NCI-H2107 (cell line): ENCODE measurements at places on chromosomes 1 and 21.

- DNase-seq, result no peak
These were observed 104.0 kb upstream of the BMP8A start for GRCh38 chr1:39387452-39387851.

GRCh38 chr1:114549137-114549536 is 32.3 kb downstream of the BCAS2 start:
- no peak for DNase-seq

GRCh38 chr1:178726087-178726517 is 1.1 kb downstream of the RALGPS2 start:
- DNase-seq, result no peak

- no peak for DNase-seq
These were observed 55.8 kb downstream of the FBXO2 start for GRCh38 chr1:11598461-11598860.

GRCh38 chr1:234047123-234047522 is 142.6 kb downstream of the SLC35F3 start:
- no peak for DNase-seq

- DNase-seq, result no peak
These were observed 8.9 kb downstream of the COL16A1 start for GRCh38 chr1:31694964-31695313.

DNA sequence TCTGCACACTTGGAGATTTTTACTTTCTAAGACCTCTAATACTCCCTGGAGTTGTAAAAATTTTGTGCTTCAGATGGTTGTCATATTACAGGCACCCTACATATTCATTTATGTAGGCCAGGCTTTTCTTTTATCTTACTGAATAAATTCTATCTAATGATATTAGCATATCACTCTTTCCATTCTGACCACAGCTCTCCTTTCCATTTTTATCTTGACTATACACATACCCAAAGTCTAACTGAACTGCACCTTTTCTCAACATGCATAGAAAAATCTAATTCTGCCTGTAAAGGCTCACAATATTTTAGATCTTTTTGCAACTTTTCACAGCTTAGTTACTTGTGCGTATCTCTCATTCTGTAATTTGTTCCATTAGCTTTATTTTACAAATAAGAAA is 52.7 kb upstream of the TSHB start:
- no peak for DNase-seq

DNA sequence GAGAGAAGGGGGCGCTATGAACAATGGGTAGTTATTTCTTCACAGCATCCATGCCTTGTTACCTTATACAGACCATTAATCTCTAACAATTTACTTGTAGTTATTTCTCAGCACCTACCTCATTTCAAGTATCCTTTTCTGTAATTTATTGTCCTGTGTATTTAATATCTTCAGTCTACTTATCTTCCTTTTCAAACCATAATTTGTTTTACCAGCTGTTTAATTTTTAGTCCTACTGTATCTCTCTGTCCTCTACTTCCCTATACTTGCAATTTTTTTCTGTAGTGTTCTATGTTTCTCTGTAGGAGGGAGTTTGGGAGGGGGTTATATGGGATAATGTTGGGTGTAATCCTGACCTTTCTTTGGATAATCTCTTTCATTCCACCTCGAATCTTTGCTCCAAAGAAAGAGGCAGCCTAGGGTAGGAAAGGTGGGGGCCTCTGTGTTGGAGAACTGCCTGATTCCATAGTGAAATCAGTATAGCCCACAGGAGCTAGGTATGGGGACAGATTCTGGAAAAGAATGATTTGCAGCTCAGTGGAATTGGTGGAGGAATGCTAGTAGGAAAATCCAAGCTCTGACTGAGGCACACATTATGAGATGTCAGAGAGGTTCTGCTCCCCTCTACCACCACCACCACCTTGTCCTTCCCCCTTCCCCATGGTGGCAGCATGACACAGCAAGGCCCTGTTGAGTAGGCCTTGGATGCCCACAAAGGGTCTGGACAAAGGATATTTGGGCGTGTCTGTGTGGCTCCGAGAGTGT is 642 bp downstream of the MLLT11 start:
- DNase-seq, result no peak

DNA sequence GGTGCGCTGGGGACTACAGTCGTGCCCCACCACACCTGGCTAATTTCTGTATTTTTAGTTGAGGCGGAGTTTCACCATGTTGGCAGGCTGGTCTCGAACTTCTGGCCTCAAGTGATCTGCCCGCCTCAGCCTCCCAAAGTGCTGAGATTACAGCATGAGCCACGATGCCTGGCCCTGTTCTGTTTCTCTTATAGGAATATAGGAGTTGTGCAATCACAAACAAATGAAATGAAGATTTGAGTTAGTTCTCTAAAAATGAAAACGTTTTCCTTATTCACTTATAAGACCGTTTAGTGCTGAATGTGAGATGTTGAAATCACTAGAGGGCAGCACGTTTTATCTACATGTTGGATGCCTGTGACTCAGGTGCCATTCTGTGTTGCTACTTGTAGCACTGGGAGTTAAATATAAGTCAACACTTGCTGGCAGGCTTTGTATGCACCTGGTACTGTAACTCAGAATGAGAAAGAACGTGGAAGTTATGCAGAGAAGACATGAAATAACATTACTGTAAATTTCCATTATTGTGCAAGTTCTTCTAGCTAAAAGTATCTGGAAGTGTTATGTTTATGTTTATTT is 45.8 kb downstream of the MIGA1 start:
- DNase-seq, result no peak

GRCh38 chr1:81587426-81587825 is 213.3 kb upstream of the ADGRL2 start:
- no peak for DNase-seq

GRCh38 chr1:178107823-178108222 is 13.9 kb downstream of the RASAL2 start:
- DNase-seq, result no peak

- no peak for DNase-seq
These were observed 1.6 kb upstream of the SHC1 start for GRCh38 chr1:154972213-154972516.

DNA sequence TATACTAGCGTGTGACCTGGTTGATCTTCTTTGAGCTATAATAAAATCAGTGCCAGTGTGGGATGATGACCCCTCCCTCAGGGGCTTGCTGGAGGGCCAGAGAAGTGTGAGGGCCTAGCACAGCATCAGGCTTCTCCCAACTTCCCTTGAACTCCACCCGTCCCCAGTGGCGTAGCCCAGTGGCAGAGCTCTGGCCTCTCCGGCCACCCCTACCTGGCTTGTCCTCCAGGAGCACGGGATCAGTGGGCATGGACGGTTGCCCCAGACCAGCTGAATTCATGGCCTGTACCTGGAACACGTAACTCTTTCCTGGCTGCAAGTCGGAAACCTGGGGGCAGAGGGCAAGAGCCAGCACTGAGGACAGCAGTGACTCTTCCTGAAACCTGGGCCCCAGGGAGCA is 36.0 kb downstream of the MYOM3 start:
- no peak for DNase-seq

GRCh38 chr1:19764848-19765247 is 34.9 kb downstream of the TMCO4 start:
- DNase-seq, result no peak

DNA sequence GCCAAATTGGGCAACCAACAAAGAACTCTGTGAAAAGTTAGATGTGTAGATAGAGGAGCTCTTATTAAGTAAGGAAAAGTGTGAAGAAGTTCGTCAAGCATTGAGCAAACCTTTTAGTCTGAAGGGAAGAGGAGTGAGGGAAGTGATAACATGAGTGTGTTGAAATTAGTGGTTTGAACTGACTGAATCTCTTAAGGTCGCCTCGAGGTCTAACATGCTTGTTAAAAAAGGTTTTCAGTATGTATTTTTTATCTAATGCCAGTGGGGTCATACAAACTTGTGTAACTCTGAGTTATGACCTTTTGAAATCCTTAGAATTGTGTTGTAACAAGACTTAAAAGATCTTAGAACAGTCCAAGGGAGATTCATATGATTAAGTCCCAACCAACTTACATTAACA is 34.1 kb downstream of the SOAT1 start:
- no peak for DNase-seq

DNA sequence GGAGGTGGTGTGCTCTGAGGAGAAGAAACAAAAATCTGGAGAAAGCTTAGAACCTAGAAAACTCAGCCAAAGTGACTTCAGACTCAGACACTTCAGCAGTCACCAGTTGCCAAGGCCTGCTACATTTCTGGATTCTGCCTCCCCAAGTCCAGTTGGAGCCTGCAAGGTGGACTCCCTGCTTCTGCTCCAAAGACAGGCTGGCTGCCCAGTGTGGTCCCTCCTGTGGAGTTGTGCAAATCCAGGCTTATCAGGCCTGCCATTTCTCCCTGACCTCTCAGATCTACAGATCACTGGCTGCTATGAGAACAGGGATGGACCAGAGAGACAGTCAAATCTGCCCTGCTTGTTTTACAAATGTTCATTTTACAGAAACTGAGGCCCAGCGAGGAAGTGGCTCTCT is 9.9 kb downstream of the CACHD1 start:
- no peak for DNase-seq

DNA sequence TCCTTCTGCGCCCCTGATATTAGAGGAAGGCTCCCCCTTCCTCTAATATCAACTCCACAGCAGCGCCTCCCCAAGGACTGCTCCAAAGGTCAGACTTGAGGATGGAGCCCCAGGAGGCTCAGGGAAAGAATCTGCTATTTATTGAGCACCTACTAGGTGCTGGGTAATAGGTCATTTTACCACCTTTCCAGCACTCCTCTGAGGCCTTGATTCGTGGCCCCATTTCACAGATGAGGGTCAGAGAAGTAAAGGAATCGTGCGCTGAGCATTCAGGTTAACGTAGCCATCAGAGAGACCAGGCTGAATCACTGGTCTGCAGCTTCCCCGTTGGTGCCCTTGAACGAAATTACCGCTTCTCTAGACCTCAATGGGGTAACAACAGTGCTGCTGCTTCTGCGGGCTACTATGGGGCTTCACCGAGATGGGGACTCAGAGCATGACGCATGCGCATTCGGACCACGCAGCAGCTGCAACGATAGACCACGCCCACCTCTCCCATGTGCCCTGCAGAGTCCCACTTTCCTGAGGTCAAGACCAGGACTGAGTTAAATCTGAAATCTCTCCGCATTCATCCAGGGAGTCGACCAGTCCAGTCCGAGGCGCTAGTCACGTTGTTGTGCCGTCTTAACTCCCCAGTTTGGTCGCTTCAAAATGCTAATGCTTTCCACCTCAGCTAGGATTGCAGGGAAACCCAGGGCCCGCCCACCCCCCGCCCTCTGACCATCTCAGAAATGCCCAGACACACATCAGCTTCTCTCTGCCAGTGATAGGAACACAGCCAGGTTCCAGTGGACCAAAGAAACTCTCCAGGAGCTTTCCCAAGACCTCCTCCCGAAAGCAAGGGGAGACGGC is 12.9 kb downstream of the CAMK2N1 start:
- DNase-seq, result no peak

DNA sequence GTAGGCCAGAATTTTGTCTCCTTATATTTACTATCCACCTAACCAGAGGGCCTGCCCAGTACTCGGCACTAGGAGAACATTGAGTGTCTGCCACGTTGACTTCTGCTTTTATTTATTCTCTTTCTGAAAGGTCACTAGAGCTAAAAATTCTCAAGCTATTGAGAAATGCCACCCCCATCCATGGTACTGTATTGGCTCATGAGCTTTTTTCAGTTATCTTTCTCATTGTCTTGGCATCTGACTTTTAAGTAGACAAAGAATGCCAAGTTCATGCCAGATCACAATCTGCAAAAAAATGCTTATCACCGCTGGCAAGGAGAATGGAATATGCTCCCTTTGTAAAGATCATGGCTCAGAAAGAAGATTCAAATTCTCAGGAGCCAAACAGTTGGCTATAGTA is 49.8 kb upstream of the MROH9 start:
- DNase-seq, result no peak

- DNase-seq, result no peak
These were observed 10.8 kb upstream of the IL10RB start for GRCh38 chr21:33255404-33255803.

GRCh38 chr21:28154121-28154520 is 838.6 kb downstream of the LTN1 start:
- DNase-seq, result no peak

DNA sequence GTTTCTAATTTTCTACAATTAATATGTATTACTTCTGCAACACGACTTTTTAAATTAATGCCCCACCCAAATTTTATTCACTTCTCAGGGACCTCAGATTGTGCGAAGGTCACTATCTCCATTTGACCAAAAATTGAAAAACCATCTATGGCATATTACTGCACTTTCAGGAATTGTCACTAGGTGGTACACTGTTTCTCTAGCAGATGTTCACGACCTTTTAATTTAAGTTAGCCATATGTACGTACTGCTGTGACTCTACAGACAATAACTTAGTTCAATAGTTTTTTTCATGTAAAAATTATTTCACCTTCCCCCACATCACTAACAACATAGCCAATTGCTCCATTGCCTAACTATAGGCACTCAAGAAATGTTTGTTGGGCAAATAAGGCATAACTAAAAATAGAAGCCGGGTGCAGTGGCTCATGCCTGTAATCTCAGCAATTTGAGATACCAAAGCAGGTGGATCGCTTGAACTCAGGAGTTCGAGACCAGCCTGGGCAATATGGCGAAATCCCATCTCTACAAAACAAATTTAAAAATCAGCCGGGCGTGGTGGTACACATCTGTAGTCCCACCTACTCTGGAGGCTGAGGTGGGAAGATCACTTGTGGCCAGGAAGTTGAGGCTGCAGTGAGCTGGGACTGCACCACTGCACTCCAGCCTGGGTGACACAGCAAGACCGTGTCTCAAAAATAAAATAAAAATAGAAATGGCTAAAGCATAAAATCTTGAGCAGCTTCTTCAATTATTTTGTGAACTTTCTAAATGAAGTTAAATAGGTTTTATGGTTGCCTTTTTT is 75.7 kb upstream of the PKN2 start:
- no peak for DNase-seq

DNA sequence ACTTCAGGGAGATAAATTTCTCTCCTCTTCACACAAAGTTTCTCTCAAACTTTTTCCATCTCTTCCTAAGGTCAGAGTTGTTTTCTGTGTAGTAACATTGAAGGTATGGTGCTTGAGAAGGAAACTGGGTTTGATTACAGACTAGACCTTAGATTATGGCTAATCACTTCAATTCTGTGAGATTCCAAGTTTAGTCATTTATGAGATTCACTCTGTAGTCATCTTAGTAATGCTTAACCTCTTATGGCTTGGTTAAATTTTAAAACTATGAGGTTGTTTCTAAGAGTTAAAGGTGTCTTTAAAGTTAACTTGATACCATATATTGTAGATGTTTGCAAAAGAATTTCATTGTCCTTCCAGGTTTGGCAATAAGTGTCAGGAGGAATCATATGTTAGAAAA is 1092.2 kb downstream of the KCNT2 start:
- no peak for DNase-seq

GRCh38 chr1:212485913-212486618 is 53.3 kb downstream of the NENF start:
- peak; percentile 47 for DNase-seq

GRCh38 chr21:16194788-16195537 is 465.2 kb downstream of the USP25 start:
- DNase-seq, result no peak

GRCh38 chr21:32424674-32425073 is 12.2 kb downstream of the EVA1C start:
- no peak for DNase-seq

- DNase-seq, result no peak
These were observed 16.8 kb upstream of the POGZ start for GRCh38 chr1:151476083-151476482.

- no peak for DNase-seq
These were observed 62.0 kb downstream of the KCNK1 start for GRCh38 chr1:233675893-233676292.
